ENCODE measurements at places on chromosomes 6 and 20.
A peak's percentile ranks its signal among the peaks of the same experiment; 100 is the strongest.

GRCh38 chr20:10280018-10280908, 61.6 kb downstream of the SNAP25 start:
- H3K36me3 ChIP-seq = no peaks in the 10 kb centered on the region
- no peaks in the 10 kb centered on the region for H3K27me3 ChIP-seq
- no peak for DNase-seq

DNA sequence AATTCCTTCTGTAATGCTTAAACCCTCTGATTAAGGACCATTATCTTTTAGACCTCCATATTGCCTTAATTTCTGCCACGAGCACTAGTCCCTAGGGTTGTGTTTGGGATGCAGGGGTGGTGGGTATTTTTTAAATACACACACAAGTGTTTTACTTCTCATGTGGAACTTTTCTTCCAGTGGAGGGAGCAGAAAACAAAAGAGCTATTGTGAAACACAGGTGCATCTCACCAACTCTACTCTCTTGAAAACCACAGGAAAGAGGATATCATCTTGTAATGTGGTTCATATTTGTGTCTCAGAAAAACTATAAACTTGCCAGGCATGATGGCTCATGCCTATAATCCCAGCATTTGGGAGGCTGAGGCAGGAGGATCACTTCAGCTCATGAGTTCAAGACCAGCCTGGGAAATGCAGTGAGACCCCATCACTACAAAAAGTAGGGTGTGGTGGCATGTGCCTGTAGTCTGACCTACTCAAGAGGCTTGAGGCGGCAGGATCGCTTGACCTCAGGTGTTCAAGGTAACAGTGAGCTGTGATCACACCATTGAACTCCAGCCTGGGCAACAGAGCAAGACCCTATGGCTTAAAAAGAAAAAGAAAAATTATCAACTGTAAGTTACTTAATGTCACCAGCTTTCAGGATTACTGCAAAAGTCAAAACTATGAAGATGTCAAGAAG, 37.3 kb downstream of the MRS2 start:
- no peaks in the 10 kb centered on the region for H3K4me1 ChIP-seq
- no peaks in the 10 kb centered on the region for H3K36me3 ChIP-seq
- no peak for DNase-seq

GRCh38 chr6:36715469-36715868, 17.8 kb downstream of the RAB44 start:
- H3K4me3 ChIP-seq = no peak overlapping the region
- H3K27ac ChIP-seq = no peak overlapping the region
- DNase-seq = no peak
- no peaks in the 10 kb centered on the region for H3K36me3 ChIP-seq

DNA sequence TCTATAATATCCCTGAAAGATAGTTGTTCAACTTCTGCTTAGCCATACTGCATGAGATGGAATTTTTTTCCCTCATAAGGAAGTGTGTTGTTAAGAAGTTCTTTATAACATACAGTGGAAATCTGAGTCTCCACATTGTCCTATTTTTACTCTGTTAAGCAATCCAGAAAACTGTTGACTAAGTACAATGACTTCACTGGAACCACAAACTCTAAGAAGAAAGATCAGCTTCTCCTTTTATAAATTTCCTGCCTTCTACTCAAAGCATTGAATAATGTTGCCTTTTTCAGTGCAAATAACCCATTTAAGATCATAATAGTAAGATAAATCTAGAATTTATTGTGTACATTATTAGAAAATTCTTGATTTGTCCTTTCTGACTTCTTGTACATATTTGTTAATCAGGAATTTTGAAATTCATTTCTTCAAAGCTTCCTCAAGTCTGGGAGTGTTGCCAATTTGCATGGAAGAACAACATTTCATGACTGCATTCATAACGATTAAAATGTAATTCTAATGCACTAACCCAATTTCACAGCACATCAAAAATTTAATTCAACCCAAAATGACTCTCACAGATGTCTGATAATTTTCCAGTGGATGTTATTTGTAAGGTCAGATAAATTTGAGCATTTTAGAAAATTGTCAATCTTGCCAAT, 45.6 kb upstream of the ANKEF1 start:
- no peak overlapping the region for H3K27ac ChIP-seq
- DNase-seq = no peak
- no peaks in the 10 kb centered on the region for H3K4me1 ChIP-seq
- no peaks in the 10 kb centered on the region for H3K27me3 ChIP-seq

DNA sequence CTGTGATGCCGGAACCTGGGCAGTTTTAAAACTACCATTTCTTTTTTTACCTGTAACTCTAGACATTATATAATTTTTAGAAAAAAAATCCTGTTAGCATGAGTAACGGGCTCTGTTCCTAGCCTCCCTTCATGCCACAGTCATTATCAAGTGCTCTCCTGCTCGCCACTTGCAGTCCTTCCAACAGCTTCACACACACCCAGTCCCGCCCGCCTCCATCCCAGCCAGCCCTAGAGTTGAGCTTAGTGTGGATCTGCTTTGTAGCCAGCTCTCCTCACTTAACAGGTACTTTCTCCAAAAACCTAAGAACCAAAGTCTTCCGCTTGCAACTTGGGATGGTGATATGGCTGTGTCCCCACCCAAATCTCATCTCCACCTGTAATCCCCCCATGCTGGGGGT, 51.5 kb downstream of the EZR start:
- no peak overlapping the region for H3K4me3 ChIP-seq
- no peaks in the 10 kb centered on the region for H3K4me1 ChIP-seq
- no peak overlapping the region for H3K27ac ChIP-seq

DNA sequence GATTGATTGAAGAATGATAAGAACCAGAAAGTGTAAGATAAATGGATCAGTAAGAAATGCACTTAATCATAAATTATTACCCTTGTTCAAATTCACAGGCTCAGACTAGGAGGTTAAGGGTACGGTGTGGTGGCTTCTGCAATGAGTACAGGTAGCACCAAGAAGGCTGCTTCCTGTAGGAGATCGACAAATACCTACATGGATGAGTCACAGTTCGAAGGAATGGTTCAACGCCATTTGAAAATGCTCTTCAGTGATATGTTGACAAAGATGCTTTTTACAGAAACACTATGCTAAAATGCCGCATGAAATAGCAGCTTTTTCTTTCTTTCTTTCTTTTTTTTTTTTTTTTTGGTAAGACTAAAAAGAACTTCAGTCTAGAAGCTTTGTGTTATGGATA, 116.2 kb downstream of the DTNBP1 start:
- no peak overlapping the region for H3K27ac ChIP-seq
- H3K4me1 ChIP-seq = no peaks in the 10 kb centered on the region
- DNase-seq = no peak
- H3K4me3 ChIP-seq = no peak overlapping the region
- no peaks in the 10 kb centered on the region for H3K36me3 ChIP-seq

GRCh38 chr6:140979642-140980091, 1153.1 kb upstream of the GJE1 start:
- no peaks in the 10 kb centered on the region for H3K4me1 ChIP-seq
- no peaks in the 10 kb centered on the region for H3K36me3 ChIP-seq
- H3K27ac ChIP-seq = no peak overlapping the region
- H3K27me3 ChIP-seq = no peaks in the 10 kb centered on the region

DNA sequence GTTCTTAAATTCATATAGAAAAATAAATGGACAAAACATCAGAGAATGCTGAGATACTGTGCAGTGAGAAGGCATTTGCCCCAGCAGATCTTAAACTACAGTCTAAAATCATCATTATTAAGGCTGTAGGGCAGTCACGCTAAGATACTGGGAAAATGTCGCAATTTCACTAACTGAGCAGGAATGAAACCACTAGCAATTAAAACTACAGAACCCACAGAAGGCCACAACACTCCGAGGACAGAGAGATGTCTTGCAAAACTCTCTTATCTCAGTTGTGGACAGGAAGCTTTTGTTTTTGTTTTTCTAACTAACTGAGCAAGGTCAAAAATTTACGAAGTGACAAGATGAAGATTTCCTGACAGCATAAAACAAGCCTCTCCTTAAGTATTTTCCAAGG, 18.2 kb downstream of the GNAS-AS1 start:
- no peaks in the 10 kb centered on the region for H3K27me3 ChIP-seq
- no peak for DNase-seq
- H3K36me3 ChIP-seq = no peaks in the 10 kb centered on the region
- no peaks in the 10 kb centered on the region for H3K4me1 ChIP-seq
- H3K4me3 ChIP-seq = no peak overlapping the region

DNA sequence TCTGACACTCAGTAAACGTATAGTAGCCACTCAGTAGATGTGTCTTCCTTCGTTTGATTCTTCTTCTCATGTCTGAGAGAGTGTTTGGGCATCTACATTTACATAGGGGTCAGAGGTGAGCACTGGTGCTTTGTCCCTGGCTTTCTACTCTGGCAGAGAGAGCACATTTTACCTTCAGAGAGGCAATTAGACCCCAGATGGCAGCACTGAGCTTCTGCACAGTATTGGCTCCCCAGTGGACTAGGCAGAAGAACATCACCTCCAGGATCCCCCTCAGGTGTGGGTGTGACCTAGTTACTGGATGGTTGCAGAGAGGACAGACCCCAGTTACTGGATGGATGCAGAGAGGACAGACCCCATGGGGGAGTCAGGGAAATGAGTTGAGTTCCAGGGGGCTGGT, 327.2 kb downstream of the DHX35 start:
- no peaks in the 10 kb centered on the region for H3K27me3 ChIP-seq
- no peak overlapping the region for H3K27ac ChIP-seq
- DNase-seq = peak; percentile 37

- DNase-seq = no peak
- H3K27me3 ChIP-seq = no peaks in the 10 kb centered on the region
- H3K4me1 ChIP-seq = no peaks in the 10 kb centered on the region
Measured at GRCh38 chr6:165206798-165207197, 102.6 kb downstream of the C6orf118 start.

DNA sequence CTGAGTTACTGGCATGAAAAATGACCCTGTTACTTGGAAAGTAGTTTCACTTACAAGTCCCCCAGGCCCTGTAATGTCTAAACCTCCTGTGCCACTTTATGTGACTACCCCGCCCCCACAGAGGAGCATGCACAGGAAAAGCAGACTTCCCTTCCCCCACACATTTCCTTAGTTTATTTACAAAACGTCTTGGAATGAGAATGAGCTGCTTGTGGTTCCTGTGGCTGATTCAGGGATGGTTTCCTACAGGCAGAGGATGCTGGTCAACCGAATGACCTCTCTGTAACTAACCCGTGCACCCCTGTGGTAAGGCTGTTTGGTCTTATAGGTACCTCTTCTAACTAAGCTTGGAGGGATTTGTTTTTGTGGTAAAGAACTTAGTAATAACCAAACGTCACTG, 28.5 kb downstream of the RSPO3 start:
- no peaks in the 10 kb centered on the region for H3K4me1 ChIP-seq
- H3K4me3 ChIP-seq = no peak overlapping the region
- H3K36me3 ChIP-seq = no peaks in the 10 kb centered on the region
- no peak for DNase-seq

DNA sequence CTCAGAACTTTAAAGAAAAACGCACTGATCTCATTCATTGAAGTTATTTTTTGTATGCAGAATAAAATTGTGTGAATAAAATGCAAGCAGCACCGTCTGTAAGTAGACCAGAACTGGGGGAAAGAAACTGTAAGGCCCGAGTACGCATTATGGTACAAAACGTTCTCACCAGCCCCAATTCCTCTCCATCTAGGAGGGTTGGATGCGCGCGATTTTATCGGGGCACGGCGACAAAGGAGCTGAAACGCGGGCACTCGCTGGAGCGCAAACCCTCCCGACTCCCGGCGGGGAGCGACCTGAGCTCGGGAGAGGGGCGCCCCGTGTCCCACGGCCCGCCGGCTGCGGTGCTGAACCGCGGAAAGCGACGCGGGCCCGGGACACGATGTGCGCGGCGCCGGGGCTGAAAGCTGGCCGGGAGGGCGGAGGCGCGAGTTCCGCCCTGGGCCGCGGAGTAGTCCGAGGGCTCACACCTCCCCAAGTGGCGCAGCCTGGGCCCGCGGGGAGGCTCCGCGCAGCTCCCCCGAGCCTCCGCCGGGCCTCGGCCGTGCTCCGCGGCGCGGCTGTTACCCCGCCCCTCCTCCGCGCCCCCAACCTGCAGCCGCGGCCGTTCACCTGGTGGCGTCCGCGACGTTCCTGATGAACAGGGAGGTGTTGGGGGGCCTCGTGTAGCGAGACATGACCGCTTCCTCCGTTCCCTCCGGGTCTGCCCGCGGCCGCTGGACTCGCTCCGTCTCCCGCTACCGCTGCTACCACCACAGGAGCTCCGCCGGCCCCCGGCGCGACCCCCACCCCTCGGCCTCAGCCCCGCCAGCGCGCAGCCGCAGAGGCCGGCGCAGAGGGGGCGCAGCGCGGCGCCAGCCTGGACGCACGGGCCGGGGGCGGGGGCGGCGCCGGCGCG, at the start of gene SRSF12:
TSS of gene SRSF12 (minus strand) at position 861 of the 898 bp plus-strand sequence. CDS start at position 677, 184 bp downstream.
- no peaks in the 10 kb centered on the region for H3K36me3 ChIP-seq
- no peaks in the 10 kb centered on the region for H3K4me1 ChIP-seq
- H3K4me3 ChIP-seq = peak within 1 kb of the TSS; percentile 47
- peak within 1 kb of the TSS; percentile 38 for H3K27ac ChIP-seq
- DNase-seq = peak; percentile 52

DNA sequence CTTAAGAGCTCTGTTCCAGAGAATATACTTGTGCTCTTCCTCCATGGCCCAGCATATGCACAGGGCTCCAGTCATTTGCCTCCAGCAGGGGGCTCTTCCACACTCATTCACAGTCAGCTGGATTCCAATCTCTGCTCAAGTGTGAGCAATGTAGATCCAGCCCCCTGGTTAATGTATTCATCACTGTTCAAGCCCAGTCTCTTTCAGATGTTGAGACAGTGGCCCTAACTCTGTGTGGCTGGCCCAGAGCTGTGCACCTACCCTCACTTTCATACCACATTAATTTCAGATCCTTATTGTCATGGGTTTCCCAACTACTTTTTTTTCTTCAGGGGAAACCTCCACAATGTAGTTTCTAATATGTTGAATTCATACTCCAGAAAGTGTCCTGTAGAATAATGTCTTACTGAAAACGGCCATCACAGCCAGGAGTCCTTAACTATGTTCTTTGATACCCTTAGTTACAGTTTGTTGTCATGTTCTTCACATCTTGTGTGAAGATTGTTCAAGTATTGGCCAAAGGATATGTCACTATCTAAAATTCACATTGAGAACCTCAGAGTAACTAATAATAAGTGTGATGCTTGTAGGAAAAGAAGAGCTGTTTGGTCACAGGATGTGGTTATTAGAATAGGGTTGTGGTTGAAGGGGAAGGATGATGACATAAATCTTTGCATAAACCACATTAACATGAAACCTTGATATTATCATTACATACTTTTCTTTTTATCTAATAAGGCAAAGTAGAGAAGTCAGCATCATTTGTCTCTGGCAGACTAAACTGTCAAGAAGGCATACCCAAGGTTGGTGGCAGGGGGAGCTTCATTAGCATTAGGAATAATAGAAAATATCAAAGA, 14.4 kb upstream of the HLA-DQA1 start:
- H3K4me3 ChIP-seq = no peak overlapping the region
- no peaks in the 10 kb centered on the region for H3K4me1 ChIP-seq
- DNase-seq = no peak
- no peaks in the 10 kb centered on the region for H3K36me3 ChIP-seq
